ENCODE measurements at places on chromosomes 5 and 9.

DNA sequence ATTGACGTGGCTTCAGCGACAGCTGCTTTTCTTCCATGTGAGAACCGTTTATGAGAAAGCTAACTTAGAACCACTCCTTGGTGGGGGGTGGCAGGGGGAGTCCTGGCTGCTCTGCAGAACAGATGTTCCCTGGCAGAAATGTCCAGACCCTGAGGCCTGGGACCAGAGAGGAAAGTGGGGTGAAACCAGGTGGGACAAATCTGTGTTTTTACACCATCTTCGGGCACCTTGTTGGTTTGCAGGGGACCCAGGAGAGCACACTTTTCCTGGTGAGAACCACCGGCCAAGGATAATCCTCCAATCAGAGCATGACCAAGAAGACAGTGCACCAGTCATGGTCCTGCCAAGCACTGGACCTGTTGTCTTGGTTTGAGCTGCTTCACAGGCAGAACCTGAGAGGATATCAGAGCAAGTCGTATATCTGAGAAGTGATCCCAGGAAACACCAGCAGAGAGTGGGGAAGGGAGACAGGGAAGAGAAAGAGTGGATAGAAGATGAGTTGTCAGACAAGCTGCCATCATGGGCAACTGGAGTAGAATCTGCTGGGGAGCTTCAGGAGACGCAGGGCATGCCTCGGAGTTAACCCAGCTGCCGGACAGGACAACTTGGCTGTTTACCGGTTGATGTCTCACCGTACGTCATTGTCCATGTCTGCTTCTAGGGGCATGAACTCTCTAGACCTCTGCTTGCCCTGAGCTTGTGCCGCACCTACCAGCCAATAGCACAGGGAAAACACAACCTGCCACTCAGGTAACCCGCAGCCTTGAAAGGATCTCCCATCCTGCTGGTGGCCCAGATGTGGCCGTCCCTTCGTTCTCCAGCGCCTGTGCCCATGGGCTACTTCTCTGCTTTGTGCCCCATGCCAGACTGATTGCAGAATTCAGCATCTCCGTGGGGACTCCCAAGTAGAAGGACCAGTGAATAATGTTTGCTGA, 178.4 kb upstream of the MVB12B start:
- no peak for DNase-seq

DNA sequence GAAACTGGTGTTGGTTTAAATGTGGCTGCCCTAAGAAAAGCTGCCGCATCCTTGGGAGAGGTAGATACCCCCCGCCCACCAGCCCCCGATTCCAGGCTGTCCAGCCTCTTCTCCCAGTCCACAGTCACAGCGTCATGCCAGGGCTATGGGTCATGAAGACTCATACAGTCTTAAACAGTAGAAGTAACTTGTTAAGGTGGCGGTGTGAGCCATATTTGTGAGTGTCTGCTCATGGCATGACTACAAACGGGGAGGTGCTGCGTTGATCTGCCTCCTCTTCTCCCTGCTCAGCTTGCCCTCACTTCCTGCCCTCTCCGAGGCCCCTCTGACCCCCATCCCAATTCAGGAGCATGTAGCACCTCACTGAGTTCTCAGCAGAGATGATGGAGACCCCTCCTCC, 20.8 kb downstream of the FGD3 start:
- DNase-seq, result no peak

DNA sequence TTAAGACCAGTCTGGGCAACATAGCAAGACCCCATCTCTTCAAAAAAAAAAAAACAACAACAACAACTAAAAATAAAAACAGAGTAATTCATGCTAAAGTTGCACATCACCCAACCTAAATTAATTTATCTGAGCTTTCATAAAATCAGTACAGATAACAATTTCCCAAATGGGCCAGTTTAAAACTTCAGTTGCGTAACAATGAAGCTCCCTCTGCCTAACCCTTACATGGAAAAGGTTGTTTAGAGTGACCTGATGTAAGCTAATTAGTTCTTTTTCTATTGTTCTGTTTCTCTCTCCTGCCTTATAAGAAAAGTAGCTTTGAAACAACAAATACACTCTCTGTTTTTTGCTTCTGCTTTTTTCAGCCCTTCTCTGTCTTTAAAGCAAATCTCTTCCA, 46.2 kb upstream of the SLC28A3 start:
- DNase-seq, result no peak

- no peak for DNase-seq
Observed at GRCh38 chr5:122056913-122057312, 21.1 kb downstream of the LOX start.

- DNase-seq, result no peak
Observed at GRCh38 chr9:123453831-123454321, 97.9 kb downstream of the CRB2 start.

All from activated CD4-positive, alpha-beta T cell treated with anti-CD3 and anti-CD28 coated beads, Interleukin-2, amount 50 U/mL, for 48 hours (primary cell).